NCI-H1417 treated with DMSO at 0.1 percent for 48 hours (cell line): ENCODE measurements at places on chromosomes 7 and 10.

GRCh38 chr7:22499044-22499443 lies 944 bp downstream of the STEAP1B start:
- no peak for DNase-seq

DNA sequence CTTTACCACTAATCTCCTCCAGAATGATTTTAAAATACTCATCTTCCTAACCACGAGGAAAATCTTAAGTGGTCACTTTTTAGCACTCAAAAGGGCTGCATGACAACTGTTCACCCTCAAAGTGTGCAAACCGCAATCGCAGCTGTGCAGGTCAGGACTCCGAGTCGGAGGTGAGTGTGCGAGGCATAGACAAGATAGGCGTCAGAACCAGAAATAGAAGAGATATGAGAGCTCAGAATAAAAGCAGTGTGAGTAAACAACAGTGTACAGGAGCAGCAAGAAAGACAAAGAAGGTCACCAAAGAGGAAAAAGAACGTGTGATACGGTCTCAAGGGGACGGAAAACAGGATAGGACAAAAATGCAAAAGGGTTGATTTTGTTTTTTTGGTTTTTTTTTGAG lies 17.5 kb upstream of the ENO4 start:
- no peak for DNase-seq

DNA sequence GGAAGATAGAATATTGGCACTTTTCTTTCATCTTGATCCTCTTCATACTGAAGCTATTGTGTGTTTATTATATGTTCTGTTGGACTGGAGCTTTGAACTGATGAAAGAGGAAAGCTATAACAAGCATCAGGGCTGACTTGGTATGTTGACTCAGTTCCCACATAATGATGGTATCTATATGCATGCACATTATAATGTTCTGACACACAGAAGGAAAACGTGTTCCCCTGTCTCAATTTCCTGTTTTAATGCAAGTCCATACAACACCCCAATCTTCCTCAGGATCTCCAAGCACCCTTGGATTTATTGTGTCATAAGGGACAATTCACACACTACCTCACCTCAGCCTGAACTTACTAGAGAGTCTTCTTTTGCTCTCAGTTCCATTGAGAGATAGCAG lies 8.3 kb upstream of the WASL start:
- DNase-seq = no peak

DNA sequence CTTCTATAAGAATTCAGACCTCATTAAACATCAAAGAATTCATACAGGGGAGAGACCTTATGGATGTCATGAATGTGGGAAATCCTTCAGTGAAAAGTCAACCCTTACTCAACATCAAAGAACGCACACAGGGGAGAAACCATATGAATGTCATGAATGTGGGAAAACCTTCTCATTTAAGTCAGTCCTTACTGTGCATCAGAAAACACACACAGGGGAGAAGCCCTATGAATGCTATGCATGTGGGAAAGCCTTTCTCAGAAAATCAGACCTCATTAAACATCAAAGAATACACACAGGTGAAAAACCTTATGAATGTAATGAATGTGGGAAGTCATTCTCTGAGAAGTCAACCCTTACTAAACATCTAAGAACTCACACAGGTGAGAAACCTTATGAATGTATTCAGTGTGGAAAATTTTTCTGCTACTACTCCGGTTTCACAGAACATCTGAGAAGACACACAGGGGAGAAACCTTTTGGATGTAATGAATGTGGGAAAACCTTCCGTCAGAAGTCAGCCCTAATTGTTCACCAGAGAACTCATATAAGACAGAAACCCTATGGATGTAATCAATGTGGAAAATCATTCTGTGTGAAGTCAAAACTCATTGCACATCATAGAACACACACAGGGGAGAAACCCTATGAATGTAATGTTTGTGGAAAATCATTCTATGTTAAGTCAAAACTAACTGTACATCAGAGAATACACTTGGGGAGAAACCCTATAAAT lies 24.1 kb downstream of the ZNF37A start:
- no peak for DNase-seq

DNA sequence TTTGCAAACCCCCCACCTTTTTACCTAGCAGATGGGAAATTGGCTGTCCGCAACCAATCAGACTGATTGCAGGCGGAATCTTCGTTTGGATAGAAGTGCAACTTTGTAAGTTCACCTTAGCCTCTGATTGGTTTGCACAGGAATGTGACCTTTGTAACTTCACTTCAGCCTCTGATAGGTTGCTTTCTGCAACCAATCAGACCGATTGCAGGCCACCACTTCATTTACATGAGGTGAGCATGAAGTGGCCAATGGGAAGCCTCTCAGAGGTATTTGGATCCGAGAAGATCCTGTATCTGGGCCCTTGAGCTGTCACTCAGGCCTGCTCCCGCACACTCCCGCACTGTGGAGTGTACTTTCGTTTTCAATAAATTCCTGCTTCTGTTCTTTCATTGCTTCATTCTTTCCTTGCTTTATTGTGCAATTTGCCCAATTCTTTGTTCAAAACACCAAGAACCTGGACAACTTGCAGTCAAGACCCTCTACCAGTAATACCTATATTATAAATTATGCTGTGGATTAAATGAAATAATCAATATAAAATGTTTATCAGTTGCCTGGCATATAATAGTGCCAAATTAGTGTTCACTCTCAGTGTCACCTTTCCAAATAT lies 491.4 kb downstream of the PLXNA4 start:
- DNase-seq = no peak

GRCh38 chr10:71598621-71599055 lies 120.9 kb downstream of the C10orf105 start:
- no peak for DNase-seq

- DNase-seq = no peak
Measured at GRCh38 chr7:5339955-5340354, 57.2 kb downstream of the SLC29A4 start.

GRCh38 chr10:112752288-112752687 lies 197.8 kb upstream of the TCF7L2 start:
- no peak for DNase-seq
